ENCODE measurements at places on chromosomes 11 and 22. TPM values are rescaled to one million over a fixed set of nuclear protein-coding genes. Genes with fewer than 3 reads are reported as not detected.

YAP1 gene
- not detected for total RNA-seq

C22orf42 gene
- total RNA-seq, result not detected

ASCL2 gene
- 0.62 TPM for total RNA-seq

TUB gene
- not detected for total RNA-seq

ARHGAP32 gene
- total RNA-seq, result 2.5 TPM

MUC5B gene
- total RNA-seq, result not detected

DLG2 gene
- 3.4 TPM for total RNA-seq

KRTAP5-11 gene
- total RNA-seq, result not detected

CSNK2A3 gene
- total RNA-seq, result 1.4 TPM

TLCD5 gene
- 0.86 TPM for total RNA-seq

AMPD3 gene
- 18.8 TPM for total RNA-seq

GRAP2 gene
- total RNA-seq, result 266 TPM
